Natural killer cell (primary cell): ENCODE measurements at places on chromosomes 6 and 20. TPM values are rescaled to one million over a fixed set of nuclear protein-coding genes. Genes with fewer than 3 reads are reported as not detected.

GRCh38 chr6:125251516-125252220, 50.1 kb downstream of the HDDC2 start:
- no peak overlapping the region for H3K4me3 ChIP-seq
- H3K4me1 ChIP-seq = no peaks in the 10 kb centered on the region
- DNase-seq = no peak
- no peaks in the 10 kb centered on the region for H3K36me3 ChIP-seq
- H3K27me3 ChIP-seq = peaks cover 3% of the 10 kb centered on the region

DNA sequence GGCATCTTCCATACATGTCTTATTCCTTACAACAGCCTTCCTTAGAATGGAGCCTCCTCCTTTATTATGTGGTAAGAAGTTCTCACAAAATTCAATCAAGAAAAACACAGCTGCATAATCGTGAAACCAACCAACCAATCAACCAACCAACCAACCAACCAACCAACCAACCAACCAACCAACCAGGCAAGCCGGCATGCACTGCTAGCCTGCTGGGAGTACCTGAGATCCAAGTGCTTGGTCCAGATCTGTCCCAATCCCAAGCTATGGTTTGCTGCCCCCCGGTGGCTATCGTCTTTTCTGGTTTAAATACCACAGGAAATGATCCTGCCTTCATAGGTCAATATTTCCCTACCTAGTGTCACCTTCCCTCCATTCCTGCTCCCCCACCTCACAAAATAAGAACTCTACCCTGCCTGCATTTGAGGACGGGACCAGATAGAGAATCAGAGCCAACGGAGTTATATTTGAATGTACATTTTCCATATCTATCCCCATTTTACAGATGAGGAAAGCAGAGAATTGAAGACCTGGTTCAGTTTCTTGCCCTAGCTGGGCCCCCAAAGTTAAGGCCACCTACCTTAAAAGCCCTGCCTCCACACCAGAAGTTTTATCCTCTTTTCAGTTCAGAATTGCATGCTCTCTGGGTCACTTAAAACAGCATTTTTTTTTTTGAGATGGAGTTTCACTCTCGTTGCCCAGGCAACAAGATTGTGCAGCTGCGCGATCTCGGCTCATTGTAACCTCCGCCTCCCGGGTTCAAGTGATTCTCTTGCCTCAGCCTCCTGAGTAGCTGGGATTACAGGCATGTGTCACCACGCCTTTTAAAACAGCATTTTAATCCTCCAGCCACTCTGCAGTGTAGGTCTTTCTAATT, 27.1 kb downstream of the RAB44 start:
- H3K27ac ChIP-seq = no peak overlapping the region
- DNase-seq = no peak
- no peak overlapping the region for H3K4me3 ChIP-seq

The ZDHHC14 gene
- total RNA-seq = 11.3 TPM

The BMP2 gene
- total RNA-seq = 0.45 TPM

DNA sequence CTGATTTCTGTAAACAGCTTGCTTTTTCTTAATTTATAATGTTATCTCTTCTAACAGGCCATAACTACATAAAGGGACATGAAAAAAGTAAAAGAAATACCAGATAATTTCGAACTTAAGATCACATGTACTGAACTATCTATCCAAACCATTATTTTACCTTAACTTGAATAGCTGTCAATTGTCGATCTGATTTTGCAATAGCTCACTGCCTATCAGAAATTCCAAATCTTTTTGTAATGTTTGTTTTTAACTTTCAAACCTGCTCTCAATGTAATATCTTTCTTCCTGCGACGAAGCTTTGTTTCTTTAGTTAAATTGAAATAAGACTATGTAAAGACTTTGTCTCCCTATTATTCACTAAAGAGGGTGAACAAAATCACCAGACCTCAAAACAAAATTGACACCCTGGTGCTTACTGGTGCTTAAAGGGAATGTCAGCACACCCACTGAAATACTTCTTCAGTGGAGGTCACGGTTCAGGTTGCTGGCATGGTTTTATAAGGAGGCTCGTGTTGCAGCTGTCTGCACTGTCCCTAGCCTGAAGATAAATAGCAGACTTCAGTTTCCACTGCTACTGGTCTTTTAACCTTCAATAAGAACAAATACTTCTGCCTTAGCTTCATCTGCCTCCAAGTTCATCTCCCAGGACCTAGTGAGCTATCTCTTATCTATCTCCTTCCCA, 117.5 kb upstream of the QKI start:
- H3K4me1 ChIP-seq = no peaks in the 10 kb centered on the region
- H3K27me3 ChIP-seq = no peaks in the 10 kb centered on the region
- no peak overlapping the region for H3K27ac ChIP-seq
- DNase-seq = no peak
- H3K4me3 ChIP-seq = no peak overlapping the region

DNA sequence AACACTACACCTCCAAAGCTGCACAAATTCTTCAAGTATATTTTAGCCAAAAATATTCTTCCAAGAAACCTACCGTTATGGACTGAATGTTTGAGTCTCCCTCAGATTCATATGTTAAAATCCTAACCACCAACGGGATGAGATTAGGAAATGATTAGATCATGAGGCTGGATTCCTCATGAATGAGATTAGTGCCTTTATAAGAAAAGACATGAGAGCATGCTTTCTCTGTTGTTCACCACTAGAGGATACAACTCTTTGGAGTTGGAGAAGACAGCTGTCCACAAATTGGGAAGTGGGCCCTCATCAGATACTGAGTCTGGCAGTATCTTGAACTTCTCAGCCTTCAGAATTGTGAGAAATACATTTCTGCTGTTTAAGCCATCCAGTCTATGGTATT, 7.1 kb upstream of the SLC17A4 start:
- H3K27ac ChIP-seq = no peak overlapping the region
- H3K27me3 ChIP-seq = no peaks in the 10 kb centered on the region
- no peak for DNase-seq
- H3K36me3 ChIP-seq = no peaks in the 10 kb centered on the region
- H3K4me3 ChIP-seq = no peak overlapping the region
- H3K4me1 ChIP-seq = no peaks in the 10 kb centered on the region

DNA sequence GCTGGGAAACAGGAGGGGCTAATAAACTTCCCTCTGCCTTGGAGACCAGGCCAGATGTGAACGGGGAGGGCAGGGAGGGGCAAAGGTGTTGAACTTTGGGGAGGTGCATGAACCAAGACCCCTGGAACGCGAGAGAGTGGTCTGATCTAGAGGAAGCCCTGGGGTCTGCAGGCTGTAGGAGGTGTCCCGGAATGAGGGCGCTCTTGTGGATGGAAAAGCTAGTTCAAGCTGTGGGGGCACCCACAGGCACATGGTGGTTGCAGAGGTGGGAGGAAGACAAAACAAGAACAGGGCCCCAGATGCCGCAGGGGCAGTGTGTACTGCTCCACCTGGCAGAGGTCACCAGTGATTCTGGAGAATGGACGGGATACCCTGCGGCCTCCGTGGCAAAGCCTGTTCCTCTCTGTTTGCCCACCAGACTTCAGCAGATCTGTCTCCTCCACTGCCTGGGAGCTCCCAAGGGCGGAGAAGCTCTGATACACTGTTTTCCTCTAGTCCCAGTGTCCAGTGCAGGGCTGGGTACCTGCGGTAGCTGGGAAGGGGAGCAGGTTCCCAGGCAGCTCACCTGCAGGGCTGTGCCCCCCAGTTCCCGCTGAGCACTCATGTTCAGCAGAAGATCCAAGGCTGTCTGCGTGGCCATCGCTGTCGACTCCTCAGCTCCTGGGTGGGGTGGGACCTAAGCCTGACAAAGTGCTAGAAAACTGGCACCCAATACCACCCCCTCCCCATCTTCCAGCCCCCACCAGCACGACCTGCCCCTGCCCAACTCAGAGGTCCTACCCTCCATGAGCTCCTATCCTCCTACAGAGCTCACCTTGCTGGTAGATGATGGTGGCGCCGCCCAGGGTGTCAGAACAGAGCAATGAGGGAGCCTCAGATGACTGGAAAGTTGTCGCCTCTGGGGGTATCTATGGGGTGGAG, 14.7 kb downstream of the ZNF335 start:
- H3K36me3 ChIP-seq = peaks cover 70% of the 10 kb centered on the region
- no peak overlapping the region for H3K4me3 ChIP-seq
- DNase-seq = no peak
- no peak overlapping the region for H3K27ac ChIP-seq
- no peaks in the 10 kb centered on the region for H3K4me1 ChIP-seq
- H3K27me3 ChIP-seq = no peaks in the 10 kb centered on the region

The LTV1 gene
- total RNA-seq = 24.7 TPM

The PTCHD4 gene
- not detected for total RNA-seq

GRCh38 chr6:133855991-133856370, 32.9 kb upstream of the TCF21 start:
- peaks cover 25% of the 10 kb centered on the region for H3K27me3 ChIP-seq
- no peaks in the 10 kb centered on the region for H3K4me1 ChIP-seq
- H3K27ac ChIP-seq = no peak overlapping the region
- no peaks in the 10 kb centered on the region for H3K36me3 ChIP-seq
- no peak overlapping the region for H3K4me3 ChIP-seq
- no peak for DNase-seq

DNA sequence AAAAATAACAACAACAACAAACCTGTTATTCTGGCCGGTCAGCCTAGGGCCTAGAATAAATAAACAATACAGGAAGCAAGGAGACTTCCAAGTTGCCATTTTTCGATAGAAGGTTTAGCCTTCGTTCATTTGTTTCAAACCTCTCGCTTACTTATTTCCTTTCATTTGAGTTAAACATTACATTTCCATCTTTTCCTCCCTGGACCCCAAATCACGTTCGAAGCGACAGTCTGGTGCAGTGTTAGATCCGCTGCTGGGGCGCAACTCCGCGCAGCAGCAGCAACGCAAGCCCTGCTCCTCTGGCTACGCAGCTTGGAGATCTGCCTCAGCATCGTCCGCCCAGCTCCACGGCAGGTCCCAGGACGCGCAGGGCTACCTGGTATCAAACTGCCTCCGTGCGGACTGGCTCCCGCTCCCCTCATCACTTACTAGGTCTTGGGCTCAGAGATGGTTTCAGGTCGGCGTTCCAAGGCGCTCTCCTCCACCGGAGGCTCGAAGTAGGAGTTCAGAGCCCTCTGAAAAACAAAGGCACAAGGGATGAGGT, 530 bp downstream of the TDP2 start:
- no peaks in the 10 kb centered on the region for H3K27me3 ChIP-seq
- H3K4me1 ChIP-seq = peaks cover 21% of the 10 kb centered on the region
- peak overlapping the region; percentile 95 for H3K4me3 ChIP-seq
- no peak for DNase-seq
